ENCODE measurements at places on chromosomes 2 and 18.

GRCh38 chr18:57428221-57429150 lies 6.7 kb upstream of the ONECUT2 start:
- DNase-seq: peak; percentile 74

GRCh38 chr2:174012347-174013314 lies 47.5 kb upstream of the SP3 start:
- DNase-seq: peak; percentile 82

DNA sequence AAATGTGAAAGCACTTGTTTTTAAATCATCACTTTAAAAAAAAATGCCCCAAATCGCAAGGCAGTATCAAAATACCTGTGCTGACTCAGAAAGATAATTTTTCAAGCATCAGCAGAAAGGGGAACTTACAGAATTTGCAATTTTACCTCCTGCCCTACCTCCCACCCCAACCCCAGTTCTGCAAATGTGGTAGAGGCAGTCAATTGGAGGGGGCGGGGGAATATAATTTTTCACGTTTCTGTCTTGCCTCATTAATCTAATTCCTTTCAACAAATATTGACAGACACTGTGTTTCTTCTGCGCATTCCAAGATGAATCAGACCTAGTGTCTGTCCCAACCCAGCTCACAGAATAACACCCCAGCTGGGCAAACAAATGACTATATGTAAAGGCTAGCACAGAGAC lies 76.8 kb downstream of the ALPK2 start:
- no peak for DNase-seq

GRCh38 chr2:133602538-133602937 lies 34.3 kb upstream of the NCKAP5 start:
- no peak for DNase-seq

DNA sequence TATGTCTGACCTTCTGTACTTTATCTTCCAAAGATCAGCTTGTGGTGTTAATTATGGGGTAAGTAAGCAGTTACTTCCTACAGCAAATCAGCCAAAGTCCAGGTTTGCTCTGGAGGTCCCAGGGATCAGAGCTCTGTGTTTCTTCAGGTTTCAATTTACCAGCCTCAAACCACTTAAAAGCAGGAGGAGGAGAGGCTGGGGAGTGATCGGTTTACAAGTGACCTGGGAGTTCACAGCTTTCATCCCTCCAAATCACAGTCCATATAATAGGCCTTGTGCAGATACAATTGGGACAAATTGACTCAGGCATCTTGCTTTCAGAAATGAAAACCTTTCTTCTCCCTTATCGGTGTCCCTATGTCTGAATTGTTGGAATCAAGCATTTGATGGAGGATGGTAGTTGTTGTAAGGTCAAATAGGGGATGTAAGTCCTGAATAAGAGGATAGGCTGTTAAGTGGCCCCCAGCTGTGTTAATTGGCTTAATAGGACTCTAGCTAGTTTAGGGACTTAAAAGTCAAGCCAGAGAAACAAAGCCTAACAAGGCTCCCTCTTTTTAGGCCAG lies 188.0 kb upstream of the NT5C1B start:
- no peak for DNase-seq

GRCh38 chr2:60538101-60538500 lies 15.4 kb downstream of the BCL11A start:
- no peak for DNase-seq

GRCh38 chr2:180980943-180981911 lies 822 bp downstream of the UBE2E3 start:
- DNase-seq: peak; percentile 78

GRCh38 chr2:239164335-239164871 lies 236.4 kb downstream of the HDAC4 start:
- no peak for DNase-seq

DNA sequence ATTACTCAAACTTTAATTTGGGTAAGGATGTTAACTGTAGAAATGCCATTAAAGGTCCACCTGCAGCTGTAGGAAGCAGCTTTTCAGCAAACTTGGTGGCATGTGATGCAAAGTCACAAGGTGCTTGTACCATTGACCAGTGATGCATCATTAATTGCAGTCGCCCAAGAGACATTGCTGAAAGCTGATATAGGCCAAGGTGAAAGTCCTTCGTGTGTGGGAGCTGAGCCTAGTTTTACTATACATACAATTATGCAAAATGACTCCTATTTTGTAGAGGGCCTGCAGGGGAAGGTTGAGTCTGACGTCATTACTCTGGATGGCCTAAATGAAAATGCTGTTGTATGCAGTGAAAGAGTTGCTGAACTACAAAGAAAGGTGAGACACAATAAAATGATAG lies 40.5 kb downstream of the ALMS1 start:
- DNase-seq: no peak

DNA sequence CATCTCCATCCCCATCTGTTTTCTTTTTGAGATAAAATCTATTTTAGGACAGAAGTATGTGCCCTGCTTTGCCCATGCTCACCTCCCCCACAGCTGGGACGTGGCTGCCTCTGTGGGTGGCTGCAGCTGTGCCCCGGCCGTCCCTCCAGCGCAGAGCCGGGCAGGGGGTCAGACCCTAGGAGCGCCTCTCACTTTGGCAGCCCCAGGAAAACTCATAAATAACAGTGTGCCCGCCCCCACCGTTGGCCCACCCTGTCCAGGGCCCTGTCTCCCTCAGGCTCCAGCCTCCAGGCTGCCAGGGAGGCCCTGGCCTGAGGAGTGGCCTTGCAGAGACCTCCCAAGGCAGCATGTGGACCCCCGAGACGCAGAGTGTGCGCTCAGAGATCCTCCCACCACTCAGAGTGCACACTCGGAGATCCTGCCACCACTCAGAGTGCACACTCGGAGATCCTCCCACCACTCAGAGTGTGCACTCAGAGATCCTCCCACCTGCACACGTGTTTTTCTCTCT lies 178.1 kb downstream of the TWIST2 start:
- no peak for DNase-seq

DNA sequence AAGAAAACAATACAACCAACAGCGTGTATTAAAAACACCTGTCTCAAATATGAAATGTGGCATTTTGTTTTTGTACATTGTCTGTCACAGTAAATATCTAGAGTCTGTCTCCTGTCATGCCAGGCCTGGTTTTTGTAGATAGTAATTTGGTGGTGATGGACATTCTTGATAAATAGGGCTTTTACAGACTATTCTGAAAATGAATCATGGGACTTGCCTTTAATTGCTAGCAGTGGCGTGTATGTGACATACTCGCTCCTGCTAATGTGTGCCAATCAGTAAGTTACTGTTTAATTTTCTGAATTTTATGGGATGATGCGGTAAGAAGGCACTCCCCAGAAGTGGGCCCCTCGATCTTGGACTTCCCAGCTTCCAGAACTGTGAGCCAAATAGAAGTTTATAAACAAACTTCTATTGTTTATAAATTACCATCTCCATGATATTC lies 83.7 kb downstream of the TANC1 start:
- DNase-seq: no peak

DNA sequence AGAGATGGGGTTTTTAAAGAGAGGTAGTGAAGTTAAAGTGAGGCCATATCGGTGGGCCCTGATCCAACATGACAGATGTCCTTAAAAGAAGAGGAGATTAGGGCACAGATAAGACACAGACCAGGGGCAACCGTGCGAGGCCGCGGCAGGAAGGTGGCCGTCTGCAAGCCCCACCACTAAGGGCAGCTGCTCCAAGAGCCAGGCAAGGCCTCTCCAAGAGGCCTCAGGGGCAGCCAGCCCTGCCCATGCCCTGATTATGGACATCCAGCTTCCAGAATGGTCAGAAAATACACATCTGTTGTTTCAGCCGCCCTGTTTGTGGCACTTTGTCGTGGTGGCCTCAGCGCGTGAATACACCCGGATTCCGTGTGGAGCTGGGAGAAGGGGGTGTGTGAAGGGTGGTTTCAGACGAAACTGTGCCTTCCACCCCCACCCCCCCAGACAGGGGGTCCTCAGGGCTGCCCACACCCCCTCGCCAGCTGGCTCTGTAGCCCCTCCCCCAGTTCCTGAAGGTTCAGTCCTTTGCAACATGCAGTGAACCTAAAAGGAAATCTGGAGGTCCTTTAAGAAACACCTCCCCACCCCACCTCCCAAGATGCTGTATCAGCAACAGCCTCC lies 74.1 kb upstream of the SMAD7 start:
- DNase-seq: no peak

DNA sequence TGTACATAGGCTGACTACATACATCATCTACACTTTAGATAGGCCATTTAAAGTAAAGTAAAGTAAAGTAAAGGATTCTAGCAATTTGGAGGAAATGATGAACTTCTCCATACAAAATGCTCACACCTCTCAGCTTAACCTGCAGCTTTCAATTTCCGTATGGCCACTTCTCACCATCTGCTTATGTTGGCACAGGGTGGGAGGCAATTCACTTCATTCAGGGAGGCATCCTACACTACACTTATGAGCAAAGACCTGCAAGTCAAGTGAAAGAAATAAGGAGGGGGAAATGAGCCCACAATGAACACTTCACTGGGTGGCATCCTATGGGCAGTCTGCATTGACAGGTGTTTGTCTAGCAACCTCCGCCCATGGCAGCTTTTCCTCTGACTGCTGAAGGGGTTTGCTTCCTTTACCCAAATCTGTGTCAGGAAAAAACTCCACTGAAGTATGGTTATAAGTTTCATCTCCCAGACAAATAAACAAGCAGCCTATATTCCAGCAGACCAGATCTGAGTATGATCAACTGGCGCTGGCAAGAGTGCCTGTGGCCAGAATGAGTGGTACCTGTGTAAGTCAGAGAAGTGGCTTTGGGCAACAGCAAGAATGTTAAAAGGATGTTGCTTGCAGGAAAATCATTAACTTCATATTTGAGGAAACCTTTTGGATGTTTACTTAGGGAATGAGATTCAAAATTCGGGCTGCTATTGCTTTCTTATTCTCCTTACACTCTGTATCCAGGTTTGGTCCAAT lies 449.1 kb downstream of the TGIF1 start:
- no peak for DNase-seq

GRCh38 chr2:8148260-8149006 lies 533.4 kb upstream of the ID2 start:
- DNase-seq: no peak

GRCh38 chr2:220417503-220417902 lies 790.1 kb downstream of the SLC4A3 start:
- no peak for DNase-seq

- no peak for DNase-seq
These were observed 161.1 kb upstream of the PKDCC start for GRCh38 chr2:41886757-41887156.

- peak; percentile 55 for DNase-seq
These were observed 2.2 kb upstream of the NRP2 start for GRCh38 chr2:205680067-205680466.

- DNase-seq: no peak
These were observed 19.0 kb upstream of the CCNYL1 start for GRCh38 chr2:207692206-207693065.

DNA sequence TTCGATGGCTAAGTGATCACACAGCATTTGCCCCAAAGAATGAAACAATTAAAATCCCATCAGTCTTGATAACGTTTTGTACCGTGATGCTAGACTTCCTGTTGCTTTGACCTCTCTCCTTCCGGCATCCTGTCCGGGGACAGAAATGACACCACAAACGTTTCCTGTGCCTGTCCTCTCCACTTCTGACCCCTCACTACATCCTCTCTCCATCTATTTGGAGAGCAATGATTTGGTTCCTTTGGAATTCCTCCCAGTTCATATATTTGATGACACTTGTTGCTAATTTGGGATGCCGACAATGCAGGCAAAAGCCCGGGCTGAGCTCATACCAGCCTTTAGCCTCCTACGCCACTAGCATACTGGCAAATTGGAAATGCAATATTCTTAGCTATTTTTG lies 151.2 kb upstream of the CCDC68 start:
- DNase-seq: no peak

GRCh38 chr2:67652679-67653078 lies 255.5 kb downstream of the ETAA1 start:
- DNase-seq: no peak

GRCh38 chr2:6576302-6576701 lies 289.4 kb downstream of the CMPK2 start:
- no peak for DNase-seq

DNA sequence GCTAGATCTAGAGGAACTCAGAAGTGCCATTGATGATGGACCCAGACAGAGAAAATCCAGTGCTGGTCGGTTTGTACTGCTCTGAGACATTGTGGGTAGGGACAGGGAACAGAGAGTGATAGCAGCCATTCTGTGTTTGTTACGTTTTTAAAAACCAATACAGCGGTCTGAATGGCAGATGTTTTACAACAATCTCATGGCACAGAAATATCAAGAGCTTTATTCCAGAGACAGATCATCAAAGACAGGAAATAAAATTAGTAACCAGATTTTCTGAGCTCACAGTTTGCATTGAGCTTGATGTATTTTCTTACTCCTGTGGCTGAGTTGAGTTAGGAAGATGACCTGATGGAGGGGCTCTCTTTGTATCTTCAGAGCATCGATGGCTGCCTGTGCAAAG lies 114.9 kb upstream of the BCL2L11 start:
- DNase-seq: no peak

GRCh38 chr18:76064998-76065397 lies 430.0 kb downstream of the ZNF516 start:
- no peak for DNase-seq

DNA sequence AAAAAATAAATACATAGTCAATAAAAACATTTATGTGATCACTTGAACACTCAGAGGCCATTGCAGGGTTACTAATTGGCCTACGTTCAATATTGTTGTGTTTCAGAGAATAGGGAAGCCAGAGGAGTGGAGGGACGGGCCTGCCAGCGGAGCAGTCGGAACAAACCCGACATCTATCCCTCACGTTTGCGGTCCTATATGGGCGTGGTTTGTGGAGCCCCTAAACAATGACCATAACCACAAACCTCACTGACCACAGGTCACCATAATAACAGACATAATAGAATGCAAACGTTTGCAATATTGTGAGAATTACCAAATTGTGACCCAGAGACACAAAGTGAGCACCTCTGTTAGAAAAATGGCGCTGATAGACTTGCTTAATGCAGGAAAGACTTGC lies 19.5 kb upstream of the ZNF516 start:
- no peak for DNase-seq

- no peak for DNase-seq
These were observed 316.8 kb downstream of the DCDC2C start for GRCh38 chr2:4020153-4020552.

DNA sequence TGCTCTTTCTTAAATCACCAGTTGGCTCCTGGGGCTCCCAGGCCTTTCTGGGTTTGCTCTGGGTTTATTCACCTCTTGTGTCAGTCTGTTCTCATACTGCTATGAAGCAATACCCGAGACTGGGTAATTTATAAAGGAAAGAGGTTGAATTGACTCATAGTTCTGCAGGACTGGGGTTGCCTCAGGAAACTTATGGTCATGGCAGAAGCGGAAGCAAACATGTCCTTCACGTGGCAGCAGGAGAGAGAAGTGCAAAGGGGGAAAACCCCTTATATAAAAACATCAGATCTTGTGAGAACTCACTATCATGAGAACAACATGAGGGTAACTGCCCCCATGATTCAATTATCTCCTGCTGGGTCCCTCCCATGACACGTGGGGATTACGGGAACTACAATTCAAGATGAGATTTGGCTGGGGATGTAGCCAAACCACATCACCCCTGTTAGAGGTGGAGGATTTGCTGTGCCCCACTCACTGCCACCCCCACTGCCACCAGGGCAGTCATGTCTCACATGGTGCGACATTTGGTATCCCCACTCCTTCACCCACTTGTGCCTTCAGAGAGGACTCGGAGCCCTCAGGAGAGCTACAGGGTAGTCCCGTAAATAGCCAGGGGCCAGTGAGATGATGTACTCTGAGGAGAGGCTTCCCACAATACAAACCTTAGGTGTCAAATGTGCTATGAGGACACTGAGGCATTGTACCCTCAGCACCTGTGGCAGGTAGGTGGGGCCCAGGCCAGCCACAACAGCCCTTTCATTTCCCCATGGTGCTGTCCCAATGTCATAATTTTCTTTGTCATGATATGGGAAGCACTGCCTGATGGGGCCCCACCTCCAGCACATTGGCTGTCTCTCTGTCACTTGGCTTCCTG lies 35.7 kb downstream of the CDC42EP3 start:
- DNase-seq: no peak

Data from right kidney (tissue), 9 donors.